ENCODE measurements at places on chromosomes 7 and 10.

DNA sequence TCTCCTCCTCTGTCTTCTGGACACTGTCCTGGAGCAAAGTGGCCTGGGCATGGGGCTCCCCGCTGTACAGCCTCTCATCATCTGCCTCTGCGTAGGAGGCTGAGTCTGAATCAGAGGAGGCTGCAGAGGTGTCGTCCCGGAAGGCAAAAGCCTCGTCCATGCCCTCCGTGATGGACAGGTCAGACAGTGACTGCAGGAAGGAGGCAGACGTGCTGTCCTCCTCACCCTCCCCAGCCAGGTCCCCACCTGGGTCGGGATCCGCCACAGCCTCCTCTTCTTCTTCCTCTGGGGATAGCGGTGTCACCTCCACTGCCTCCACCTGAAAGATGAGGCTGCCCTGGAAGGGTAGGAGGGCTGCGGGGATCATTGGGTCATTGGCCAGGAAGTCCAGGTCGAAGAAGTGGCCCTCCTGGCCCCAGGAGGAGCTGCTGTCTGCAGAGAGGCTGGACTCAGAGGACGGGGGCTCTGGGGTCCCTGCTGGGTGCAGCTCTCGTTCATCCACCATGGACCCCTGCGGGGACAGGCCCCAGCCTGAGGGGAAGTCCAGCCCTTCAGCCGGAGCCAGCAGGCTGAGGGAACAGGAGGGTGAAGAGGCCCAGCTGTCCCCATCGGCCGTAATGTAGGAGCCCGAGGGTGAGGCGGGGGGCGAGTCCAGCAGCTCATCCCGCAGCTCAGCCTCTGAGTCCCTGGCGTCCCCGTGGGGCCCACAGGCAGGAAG is 3.7 kb downstream of the NACAD start:
- no peak for DNase-seq

DNA sequence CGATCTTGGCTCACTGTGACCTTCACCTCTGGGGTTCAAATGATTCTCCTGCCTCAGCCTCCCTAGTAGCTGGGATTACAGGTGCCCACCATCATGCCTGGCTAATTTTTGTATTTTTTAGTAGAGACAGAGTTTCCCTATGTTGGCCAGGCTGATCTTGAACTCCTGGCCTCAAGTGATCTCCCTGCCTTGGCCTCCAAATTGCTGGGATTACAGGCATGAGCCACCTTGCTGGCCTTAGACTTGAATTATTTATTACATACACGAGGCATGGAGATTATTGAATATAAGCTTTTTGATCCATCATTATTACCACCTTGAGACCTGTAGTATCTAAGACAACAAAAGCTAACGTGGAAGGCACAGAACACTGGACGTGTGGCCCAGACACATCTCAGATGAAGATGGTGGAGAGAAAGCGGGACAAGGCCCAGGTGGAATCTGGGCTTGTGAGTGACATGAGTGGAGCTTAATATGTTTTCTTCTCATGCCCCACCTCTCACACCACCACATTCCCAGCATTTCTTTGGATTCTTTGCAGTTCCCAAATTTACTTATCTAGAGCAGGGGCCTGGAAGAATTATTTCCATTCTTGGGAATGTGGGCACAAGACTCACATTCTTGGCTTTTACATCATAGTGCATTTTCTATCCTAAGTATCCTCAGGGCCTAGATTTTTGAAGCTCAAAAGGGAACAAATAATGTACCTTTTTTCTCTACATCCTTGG is 76.6 kb downstream of the SUGCT start:
- no peak for DNase-seq

DNA sequence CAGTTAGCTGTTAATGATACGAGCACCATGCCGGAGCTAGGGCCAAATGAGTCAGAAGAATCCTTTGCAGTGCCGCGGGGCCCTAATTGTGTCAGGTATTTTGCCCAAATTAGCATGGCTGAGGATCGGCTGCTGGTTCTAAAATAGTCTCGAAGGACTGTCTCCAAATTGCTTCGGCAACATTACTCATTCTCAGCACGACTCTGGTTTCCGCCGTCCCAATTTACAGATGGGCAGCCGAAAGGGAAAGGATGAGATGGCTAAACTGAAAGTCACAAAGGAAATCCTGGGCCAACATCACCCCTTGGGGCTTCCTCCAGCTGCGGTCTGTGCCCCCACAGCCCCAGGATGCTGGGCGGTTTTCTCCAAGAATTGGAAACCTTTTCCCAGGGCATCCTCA is 351.4 kb downstream of the PAXIP1 start:
- DNase-seq = no peak

- DNase-seq = no peak
Observed at GRCh38 chr10:74674927-74675326, 151.5 kb upstream of the KAT6B start.

DNA sequence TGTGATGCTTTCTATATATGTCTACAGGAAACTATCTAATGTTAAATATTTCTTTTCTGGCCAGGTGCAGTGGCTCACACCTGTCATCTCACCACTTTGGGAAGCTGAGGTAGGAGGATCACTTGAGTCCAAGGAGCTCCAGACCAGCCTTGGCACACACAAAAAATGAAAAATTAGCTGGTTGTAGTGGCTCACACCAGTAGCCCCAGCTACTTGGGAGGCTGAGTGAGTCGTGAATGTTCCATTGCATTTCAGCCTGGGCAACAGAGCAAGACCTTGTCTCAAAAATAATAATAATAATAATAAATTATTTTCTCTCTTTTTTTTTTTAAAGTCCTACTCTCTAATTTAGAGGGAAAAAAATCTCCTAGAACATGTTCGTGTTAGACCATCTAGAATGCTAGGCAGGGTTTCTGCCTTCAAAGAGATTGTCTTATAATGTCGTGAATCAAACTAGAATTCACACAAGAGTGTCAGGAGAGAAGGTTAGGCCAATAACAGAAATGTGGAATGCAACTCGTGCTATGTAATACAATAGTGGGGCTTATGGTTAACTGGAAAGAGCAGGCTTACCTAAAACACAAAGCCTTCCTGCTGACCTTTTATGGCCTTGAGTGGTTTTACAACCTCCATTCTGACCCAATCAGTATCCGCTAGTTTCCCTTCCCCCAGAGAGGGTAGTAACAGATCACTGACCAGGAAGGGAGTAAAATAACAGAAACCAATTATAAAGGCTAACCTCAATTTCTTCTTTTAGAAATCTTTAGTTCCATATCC is 46.3 kb downstream of the MYOF start:
- no peak for DNase-seq

- DNase-seq = no peak
Observed at GRCh38 chr10:118458957-118459641, 117.0 kb upstream of the FAM204A start.

DNA sequence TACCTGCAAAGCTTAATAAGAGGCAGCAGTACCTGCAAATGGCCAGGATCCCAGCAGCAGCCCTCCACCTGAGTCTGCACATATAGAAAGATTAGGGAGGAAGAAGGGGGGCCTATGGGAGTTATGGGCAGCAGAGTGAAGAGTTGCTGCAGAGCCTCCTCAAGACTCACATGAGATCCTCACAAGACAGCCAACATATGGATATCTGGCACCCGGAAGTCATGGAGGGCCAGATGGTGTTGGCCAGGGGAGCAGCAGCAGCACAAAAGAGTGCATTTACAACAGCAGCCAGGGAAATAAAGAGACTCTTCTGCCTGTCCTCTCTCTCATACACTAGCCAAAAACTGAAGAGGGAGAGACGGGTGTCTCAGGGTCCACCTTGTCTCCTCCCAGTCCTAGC is 4.0 kb upstream of the TAS2R40 start:
- no peak for DNase-seq

GRCh38 chr7:24959735-24960485 is 20.1 kb downstream of the OSBPL3 start:
- no peak for DNase-seq

DNA sequence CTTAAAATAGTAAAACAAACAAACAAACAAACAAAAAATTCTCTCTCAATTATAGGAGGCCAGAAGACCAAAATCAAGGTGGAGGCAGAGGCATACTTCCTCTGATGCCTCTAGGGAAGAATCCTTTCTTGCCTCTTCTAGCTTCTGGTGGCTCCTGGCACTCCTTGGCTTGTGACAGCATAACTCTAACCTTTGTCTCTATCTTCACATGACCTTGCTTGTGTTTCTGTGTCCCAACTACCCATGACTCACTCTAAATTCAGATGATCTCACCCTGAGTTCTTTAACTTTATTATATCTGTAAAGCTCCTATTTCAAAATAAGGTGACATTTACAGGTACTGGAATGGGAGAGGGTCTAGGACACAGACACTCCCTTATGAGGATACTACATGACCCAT is 88.3 kb upstream of the ANTXRL start:
- DNase-seq = no peak

DNA sequence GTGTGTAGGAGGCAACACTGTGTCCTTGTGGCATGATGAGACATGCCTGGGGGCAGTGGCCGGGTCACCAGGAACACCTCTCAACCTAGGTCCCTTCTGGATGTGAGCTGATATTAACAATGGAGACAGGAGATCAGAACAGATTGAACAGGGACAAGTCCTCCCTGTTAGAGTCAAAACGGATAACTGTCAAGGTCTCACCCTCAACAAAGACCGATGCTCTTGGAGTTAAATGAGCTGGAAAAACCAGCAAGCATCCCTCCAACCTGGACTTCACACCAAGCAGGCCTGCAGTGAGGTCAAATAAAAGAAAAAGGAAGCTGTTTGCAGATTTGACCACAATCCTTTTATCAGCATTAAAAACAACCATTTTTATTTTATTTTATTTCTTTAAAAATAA is 49.0 kb downstream of the SLIT1 start:
- DNase-seq = no peak

- DNase-seq = no peak
Observed at GRCh38 chr10:36555036-36555435, 570.4 kb upstream of the ANKRD30A start.

DNA sequence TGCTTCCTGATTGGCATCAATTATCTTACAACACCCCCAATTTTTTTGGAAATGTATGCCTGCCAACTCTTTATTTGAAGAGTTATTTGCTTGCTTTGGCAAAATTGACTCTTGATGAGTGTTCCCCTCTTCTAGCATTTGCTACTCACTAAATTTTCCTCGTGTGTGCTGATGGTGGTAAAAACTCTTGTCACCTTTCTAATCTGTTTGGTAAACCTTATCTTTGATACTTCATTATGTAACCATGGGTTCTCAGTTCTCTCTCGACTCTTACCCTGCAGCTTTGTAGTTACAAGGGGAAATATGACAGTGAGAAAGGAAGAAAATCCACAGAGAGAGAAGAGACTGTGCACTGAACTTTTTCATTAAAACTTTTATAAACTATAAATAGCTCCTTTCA is 102.5 kb downstream of the CDK14 start:
- no peak for DNase-seq

DNA sequence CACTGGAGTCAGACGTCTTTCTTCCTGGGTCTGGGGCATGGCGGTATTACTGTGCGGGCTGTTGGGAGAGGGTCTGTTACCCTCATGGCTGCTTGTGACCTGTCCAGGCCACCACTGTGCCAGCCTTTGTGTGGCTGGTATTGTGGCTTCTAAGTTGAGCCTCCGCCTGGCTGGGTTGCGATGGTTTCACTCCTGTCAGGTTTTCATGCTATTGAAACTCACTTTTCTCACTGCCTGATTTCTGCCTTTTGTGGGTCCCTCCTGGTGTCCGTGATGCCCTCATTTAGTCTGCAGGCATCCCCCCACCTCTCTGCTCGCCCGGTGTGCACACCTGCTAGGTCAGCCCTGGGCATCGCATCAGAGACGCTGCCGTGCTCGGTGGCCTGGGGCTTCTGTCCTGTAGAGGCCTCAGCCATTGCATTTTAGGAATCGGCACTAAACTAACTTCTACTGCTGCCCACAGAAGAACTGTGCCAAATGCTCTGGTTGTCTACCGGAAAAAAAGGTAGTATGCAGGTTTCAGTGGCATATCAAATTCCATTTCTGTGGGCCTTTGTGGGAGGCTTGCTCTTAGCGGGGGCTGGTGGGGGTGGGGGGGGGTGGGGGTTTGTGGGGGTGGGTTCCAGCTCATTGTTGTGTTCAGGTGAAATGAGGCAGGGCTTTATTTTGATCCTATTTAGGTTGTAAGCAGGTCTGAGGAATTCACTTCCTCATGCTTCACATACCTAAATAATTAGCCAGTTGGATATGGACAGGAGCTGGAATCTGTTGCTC is 64.3 kb downstream of the MGMT start:
- DNase-seq = no peak

All from activated T-helper 1 cell treated with anti-CD3 and anti-CD28 coated beads, Interleukin-2, amount 50 U/mL, for 16 hours (primary cell).